ENCODE measurements at places on chromosomes 16 and 17. TPM values are rescaled to one million over a fixed set of nuclear protein-coding genes. Genes with fewer than 3 reads are reported as not detected.

The SLC12A3 gene
- not detected for polyA plus RNA-seq

The CD300H gene
- polyA plus RNA-seq = not detected

The PTX4 gene
- polyA plus RNA-seq = not detected

The MRPL28 gene
- 39.1 TPM for polyA plus RNA-seq

The TERB1 gene
- not detected for polyA plus RNA-seq

The CSHL1 gene
- polyA plus RNA-seq = not detected

The HLF gene
- polyA plus RNA-seq = 6.8 TPM

GRCh38 chr16:73420676-73421075, 372.7 kb upstream of the ZFHX3 start:
- no peak for DNase-seq

- DNase-seq = no peak
Measured at GRCh38 chr16:87458424-87458915, 34.4 kb downstream of the ZCCHC14 start.

DNA sequence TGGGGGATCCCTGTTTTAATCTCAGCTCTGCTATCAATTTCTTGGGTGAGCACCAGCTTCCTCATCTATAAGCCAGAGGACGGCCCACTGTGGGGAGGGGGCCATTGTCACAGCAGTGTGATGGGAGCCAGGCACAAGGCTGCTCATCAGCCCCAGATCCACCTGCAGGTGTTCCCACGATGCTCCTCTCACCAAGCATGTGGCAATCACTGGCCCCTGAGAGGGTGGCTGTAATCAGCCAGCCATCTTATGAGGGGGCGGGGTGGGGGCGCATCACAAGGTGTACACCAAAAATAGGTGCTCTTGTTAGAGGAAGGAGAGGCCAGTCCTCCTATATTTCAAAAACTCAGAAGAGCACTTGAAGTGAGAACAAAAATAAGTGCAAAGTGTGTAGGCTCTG, 31.2 kb downstream of the HNF1B start:
- no peak for DNase-seq

DNA sequence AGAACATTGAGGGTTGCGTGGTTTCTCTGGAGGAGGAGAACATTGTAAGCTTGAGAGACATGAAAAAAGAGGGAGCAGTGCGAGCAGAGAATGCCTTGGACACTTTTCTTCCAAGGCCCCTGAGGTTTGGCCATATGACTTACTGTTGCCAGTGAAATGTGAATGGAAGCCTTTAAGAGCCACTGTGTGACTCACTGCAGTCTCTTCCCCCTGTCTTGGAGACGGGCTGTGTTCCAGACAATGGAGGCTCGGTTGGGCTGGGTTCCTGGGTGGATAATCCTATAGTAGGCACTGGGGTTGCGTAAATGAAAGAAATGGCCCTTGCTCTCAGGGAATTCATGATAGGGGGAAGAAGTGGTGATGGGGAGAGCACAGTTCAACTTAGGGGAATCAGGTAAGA, 75.5 kb downstream of the SHISA9 start:
- DNase-seq = no peak

- DNase-seq = no peak
Measured at GRCh38 chr16:72894293-72895151, 153.4 kb downstream of the ZFHX3 start.

- peak; percentile 23 for DNase-seq
Measured at GRCh38 chr17:8894202-8894671, 26.8 kb upstream of the PIK3R6 start.

GRCh38 chr17:75722076-75722475, 817 bp downstream of the ITGB4 start:
- DNase-seq = no peak

- DNase-seq = no peak
Measured at GRCh38 chr16:11706180-11706742, 36.4 kb downstream of the TXNDC11 start.

DNA sequence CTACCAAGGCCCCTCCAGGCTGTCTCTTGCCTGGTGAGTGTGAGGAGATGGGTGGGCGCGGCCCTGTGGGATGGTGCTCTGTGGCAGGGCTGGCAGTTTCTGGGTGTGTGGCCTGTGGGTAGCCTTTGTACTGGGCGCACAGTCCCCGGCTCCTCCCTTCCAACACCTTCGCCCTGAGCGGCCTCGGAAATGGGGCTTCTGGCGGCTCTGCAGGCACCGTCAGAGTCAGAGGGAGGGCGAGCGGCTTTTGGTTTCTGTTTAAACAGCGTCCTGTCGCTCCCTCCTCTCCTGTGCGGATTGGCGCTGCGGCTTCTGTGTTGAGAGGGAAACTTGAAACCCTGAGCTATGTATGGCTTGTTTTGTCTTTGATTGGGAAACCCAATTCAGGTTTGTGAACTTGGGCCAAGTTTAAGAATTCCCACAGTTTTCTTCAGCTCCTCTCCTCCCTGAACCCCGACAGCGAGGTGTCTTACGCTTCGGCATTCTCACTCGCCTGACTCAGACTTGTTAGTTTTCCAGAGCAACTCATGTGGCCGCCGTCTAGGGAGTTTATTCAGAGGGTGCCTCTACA, 8.3 kb upstream of the ZNF750 start:
- DNase-seq = peak; percentile 66

- no peak for DNase-seq
Measured at GRCh38 chr16:50293994-50294855, 27.9 kb downstream of the ADCY7 start.

GRCh38 chr16:31138621-31139578, 3.4 kb upstream of the PRSS8 start:
- DNase-seq = no peak

Data from muscle of arm (tissue), 14 donors.